CD4-positive, alpha-beta T cell treated with Interleukin-12 subunit alpha and Interleukin-12 subunit beta, for 1 hour (primary cell): ENCODE measurements at places on chromosomes 5 and 9.

- no peak for DNase-seq
Measured at GRCh38 chr9:121026260-121026691, 23.8 kb downstream of the C5 start.

DNA sequence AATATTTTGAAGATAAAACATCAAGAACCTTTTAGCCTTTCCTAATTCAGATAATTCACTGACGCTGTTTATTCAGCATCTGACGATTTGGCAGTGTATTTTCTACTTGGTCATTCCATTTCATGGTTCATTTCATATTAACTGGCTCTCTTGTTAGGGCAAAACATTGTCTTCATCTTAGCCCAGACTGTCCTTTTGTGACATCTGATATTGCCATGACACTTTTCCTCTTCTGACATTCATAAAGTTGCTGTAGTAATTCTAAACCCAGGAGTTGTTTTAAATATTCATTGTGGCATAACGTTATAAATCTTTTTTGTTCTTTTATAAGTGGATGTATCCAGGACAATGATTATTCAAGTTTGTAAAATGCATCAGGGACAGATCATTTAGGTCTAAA is 1.8 kb downstream of the SCAMP1 start:
- DNase-seq, result no peak

- no peak for DNase-seq
Measured at GRCh38 chr9:8457816-8458215, 658.2 kb upstream of the DMAC1 start.

GRCh38 chr5:179964015-179964414 is 56.3 kb upstream of the TBC1D9B start:
- DNase-seq, result no peak

DNA sequence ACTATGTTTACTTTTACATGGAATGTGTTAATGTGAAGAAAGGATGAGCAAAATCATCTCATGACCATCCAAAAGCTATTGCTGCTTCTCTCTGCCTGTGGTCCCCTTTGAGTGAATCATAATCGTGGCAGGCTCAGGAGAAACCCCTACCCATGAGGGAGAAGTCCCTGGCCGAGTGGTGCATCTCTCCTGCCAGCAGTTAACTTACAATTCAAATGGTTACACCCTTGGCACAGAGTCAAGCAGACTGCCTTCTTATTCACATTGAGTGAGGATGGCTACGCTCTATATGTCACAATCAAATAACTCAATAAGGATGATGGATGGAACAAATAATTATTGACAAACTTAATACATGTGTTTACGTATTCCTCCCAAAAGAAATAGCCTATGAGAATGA is 179.1 kb downstream of the FGF1 start:
- DNase-seq, result no peak

GRCh38 chr5:178216088-178216534 is 11.8 kb downstream of the HNRNPAB start:
- no peak for DNase-seq

- DNase-seq, result no peak
Measured at GRCh38 chr5:43685252-43685950, 82.4 kb downstream of the NNT start.

DNA sequence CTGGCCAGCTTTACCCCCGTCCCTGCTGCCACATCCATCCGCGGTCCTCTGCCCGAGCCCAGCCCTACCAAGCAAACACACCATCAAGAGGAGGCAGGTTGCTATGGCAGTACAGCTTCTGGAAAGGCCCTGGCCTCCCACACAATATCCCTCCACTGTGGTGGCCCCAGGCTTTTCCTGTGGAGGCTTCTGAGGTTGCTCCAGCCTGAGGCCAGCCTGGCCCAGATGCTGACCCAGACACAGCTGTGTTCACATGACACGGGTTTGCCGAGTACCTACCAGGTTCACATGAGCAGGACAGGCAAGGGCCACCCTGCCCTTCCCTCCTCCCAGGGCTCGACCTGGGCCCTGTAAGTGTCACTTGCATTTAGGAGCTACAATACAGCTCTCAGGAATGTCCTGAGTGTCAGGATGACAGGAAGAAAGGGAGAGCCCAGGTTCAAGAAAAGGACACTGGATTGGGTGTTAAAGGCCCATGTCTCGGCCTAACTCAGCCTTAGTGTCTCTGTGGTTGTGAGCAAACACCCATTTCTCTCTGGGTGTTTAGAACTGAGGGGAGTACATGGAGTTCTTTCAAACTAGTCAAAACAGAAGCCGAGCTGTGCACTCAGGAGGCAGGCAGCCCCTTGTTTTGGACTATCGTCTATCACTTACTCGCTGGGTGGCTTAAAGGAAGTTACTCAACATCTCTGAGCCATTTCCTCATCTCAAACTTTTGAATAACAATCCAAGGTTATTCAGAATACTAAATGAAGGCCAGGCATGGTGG is 40.2 kb downstream of the NAIF1 start:
- DNase-seq, result peak; percentile 67

- DNase-seq, result no peak
Measured at GRCh38 chr9:1200847-1201251, 150.7 kb downstream of the DMRT2 start.

- DNase-seq, result no peak
Measured at GRCh38 chr9:88643931-88644330, 109.0 kb downstream of the NXNL2 start.

- DNase-seq, result no peak
Measured at GRCh38 chr9:107632661-107633060, 143.1 kb upstream of the KLF4 start.

DNA sequence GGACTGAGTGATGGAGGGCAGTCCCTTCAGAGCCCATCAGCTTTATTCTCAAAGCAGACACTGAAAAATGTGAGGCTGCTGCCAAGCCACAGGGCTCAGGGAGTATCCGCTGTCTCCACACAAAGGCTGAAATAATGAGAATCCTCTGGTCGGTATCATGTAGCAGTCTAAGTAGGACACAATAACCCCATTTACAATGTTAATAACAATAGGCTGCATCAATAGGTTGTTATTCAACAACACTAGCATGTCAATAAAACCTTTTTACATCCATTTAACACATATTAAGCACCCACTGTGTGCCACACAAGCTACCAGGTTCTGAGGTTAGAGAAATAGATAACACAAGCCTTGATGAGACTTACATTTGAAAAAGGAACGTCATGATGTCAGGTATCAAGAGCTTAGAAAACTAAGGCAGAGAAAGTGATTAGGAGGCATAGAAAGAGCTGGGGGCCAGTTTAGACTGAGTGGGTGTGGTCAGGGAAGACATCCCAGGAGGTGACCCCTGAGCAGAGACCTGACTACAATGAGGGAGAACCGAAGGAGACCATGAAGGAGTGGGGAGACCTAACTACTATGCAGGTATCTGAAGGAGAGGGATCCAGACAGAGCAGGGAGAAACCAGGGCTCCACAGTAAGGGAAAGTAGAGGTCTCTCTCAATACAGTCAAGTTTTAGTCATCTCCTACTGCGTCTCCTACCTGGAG is 140.1 kb upstream of the GRIA1 start:
- no peak for DNase-seq

DNA sequence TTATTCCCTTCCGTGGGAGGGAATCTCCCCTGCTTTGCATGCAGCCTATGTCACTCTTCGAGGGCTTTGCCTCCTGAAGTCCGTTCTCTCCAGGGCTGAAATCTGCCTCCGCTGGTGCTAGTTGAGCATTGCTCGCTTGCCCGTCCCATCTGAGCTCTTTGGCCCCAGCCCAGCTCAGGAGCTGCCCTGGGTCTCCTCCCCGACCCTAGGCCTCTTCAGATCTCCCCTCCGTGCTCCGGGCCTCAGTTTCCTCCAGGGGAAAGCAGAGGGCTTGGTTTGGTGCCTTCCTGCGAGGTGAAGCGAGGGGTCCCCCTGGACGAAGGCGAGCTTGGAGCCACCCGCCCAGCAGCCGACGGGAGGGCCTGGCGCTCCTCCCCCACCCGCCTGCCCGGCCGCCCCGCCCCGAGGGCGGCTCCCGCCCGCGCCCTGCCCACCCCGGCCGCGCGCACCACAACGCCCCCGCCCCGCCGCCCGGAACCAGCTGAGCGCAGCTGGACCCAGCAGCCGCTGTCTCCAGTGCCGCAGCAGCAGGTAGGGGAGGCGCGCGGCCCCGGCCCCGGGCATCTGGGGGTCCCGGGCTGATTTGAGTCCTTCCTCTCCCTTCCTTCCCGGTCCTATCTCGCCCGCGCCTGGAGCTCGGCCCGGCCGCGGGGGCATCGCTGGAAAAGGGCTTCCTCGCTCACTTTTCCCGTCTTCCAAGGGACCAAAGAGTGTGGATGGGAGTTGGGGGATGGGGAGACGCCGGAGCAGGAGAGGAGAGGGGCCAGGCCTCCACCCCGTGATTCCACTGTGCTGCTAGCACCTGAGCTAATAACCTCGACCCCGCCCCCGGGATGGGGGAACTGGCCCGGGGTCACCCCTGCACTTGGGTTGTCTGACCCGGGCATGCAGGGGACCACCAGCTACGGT is at the start of gene GSN:
Gene GSN, plus strand, starts transcription at position 474 of the 909 bp plus-strand sequence. CDS start 33,810 bp downstream, outside the sequence.
- DNase-seq, result peak; percentile 53

DNA sequence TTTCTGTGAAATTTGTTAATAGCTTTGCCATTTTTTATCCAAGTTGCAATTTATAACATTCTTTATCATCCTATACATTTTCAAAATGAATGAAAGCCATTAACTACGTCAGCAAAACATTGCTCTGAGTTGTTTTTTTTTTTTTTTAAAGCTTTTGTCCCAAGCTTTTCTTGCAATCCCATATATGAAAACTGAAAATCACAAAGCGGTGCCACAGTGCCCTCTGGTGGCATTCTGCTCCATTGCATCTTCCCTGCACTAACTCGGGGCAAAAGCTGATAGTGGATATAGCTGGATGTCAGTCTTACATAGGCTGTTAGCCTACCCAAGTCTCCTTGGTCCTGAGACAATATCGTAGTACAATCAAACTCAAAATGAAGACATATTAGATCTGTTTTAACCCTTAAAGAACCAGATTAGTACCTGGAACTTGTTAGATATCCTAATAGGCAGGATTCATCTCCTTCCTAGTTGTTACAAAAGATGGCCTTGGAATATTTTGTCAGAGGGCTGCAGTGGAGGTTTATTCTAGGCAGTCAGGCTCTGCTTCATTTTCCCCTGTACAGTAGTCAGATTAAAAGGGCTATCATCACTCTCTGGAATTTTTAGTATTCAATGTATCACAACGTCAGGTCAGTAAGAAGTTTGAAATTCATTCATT is 669.9 kb downstream of the PTPRD start:
- DNase-seq, result peak; percentile 31

GRCh38 chr5:139696894-139697658 is 48.9 kb downstream of the CXXC5 start:
- DNase-seq, result no peak

- DNase-seq, result no peak
Measured at GRCh38 chr9:124038790-124039633, 27.4 kb downstream of the LHX2 start.

- no peak for DNase-seq
Measured at GRCh38 chr5:135213027-135213386, 179.0 kb upstream of the PITX1 start.

- DNase-seq, result no peak
Measured at GRCh38 chr9:6525326-6526045, 112.5 kb downstream of the UHRF2 start.

DNA sequence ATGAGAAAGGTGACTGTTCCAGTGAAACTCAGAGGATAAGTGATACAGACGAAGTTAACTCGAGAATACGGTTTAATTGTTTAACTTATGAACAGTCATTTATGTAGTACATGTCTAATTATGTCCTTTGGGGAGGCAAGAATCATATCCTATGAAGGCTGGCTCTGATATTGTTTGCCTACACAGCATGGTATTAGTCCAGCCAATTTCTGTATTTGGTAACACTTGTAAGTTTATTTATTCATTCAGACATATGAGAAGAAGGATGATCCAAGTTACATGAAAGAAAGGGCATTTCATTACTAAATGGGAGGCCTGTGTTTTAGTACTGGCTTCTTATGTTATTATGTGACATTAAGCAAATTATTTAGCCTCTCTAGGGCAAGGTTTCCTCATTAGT is 199.7 kb downstream of the NNT start:
- DNase-seq, result no peak

GRCh38 chr9:133558191-133559126 is 24.0 kb downstream of the ADAMTSL2 start:
- no peak for DNase-seq

DNA sequence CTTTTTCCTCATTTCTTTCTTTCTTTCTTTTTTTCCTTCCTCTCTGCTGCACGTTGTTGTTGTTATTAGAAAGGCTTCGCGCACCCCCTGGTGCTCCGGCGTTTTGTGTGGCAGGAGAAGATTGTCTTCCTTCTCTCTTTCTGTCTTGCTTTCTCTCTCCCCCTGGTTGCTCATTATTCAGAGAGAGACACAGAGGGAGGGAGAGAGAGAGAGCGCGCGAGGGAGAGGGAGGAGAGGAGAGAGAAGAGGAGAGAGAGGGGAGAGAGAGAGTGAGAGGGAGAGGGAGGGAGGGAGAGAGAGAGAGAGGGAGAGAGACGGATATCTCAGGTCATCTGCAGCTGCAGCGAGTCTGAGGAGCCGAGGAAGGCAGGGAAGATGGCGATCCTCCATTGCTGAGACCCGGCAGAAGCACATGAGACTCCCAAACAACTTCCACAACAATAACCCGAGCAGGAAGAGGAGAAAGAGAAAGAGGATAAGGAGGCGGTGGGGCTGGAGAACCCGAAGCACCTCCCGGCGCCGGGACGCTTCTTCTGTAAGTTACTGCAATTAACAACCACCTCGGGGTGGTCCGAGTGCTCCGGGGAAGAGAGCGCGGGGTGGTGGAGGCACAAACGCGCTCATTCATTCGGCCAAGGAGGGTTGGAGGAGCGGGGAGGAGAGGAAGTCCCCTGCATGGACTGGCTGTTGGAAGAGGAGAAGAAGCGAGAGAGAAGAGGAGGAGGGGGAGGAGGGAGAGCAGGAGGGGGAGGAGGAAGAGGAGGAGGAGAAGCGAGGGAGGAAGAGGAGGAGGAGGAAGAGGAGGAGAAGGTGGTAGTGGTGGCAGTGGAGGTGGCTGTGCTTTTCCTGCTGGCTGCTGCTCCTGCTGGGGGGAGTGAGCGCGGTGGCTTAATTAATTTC is at the start of gene ZNF462:
Gene ZNF462, plus strand, starts transcription at position 346 of the 900 bp plus-strand sequence. CDS start 60,218 bp downstream, outside the sequence.
- no peak for DNase-seq

GRCh38 chr9:20112205-20112783 is 323.5 kb upstream of the SLC24A2 start:
- no peak for DNase-seq

DNA sequence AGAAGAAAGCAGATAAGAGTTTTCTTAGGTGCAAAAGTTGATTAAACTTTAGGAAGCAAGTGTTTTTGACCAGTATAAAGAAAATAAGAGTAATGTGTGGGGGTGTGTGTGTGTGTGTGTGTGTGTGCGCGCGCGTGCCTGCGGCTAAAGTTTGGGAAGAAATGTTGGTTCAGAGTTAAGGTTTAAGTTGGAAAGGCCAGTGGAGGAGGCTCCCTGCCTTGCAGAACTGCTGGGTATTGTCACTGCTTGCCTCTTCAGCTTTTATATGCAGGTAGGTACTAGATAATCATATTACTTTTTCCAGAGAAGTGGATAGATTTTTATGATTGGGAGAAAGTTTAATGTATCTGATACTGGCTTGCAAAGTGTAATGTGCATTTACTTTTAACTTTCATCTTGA is 2.0 kb downstream of the PIK3R1 start:
- DNase-seq, result no peak

GRCh38 chr5:111548992-111549649 is 36.8 kb upstream of the STARD4 start:
- DNase-seq, result no peak
